ENCODE measurements at places on chromosomes 4 and X.
A peak's percentile ranks its signal among the peaks of the same experiment; 100 is the strongest.

DNA sequence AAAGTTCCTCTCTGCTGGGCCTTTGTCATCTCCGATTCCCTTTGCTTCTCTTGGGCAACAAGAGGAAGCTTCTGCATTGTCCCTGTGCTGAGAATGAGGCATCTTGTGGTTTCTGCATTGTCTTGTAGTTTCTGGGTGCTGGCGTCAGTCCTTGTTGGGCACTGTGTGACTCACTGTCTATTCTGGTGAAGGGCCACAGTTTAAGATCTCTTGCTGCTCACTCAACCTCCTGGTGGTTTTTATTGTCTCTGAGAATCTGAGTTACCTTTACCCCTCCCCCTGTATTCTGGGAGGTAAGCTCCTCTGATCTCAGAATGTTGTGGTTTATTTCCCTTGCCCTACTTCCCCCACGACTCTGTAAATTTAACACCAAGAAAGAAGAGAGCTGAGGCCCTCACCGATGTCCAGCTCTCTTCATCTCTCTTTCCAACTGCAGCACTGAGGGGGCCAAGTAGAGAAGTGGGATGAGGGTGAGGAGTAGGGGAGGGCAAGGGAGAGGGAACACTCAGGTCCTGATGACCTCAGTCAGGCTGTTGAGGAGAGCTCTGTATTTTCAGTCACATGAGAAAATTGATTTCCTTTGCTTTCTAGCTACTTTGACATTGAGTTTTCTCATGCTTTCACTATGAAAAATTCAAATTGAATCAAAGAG lies 441.6 kb upstream of the PITX2 start:
- no peak for DNase-seq

DNA sequence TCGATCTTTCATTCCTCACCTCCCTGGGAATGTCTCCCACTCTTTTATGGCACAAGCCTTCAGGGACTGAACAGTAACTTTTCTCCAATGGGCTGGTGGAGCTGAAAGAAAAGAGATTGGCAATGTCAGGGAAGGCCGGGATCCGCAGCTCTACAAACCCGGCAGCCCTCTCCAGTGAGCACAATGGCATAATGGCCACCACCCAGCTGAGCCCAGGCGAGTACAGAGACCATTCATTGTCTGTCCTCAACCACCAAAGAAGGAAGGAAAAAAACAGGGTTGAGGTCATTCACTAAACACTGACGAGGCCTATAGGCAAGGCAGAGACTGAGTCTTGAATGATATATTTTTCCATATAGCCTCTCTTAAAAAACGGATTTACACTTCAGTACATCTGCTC lies 3.6 kb downstream of the GEMIN8 start:
- peak; percentile 1 for DNase-seq

GRCh38 chrX:136529795-136530194 lies 2.2 kb upstream of the VGLL1 start:
- DNase-seq: no peak

- no peak for DNase-seq
Measured at GRCh38 chr4:86050496-86050895, 309.4 kb downstream of the MAPK10 start.

DNA sequence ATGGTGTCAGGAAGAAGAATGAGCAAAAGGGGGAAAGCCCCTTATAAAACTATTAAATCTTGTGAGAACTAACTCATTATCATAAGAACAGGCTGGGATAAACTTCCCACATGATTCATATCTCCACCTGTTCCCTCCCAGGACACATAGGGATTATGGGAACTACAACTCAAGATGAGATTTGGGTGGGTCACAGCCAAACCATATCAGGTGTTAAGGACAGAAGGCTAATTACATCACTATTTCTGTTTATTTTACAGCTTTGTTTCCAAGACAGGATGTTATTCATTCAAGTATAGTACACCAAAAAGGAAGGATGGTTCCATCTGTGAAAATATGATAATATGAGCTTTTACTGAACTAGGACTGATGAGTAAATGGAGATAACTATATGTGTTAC lies 63.7 kb upstream of the ARSJ start:
- no peak for DNase-seq

Data from amygdala (tissue), 56 donors.